ENCODE measurements at places on chromosomes 13 and 19.
A peak's percentile ranks its signal among the peaks of the same experiment; 100 is the strongest.

GRCh38 chr19:14450168-14450874 is 17.2 kb downstream of the PKN1 start:
- H3K36me3 ChIP-seq = peaks cover 38% of the 10 kb centered on the region
- H3K27me3 ChIP-seq = no peaks in the 10 kb centered on the region
- no peak for DNase-seq
- no peak overlapping the region for H3K27ac ChIP-seq
- H3K4me1 ChIP-seq = peaks cover 2% of the 10 kb centered on the region

DNA sequence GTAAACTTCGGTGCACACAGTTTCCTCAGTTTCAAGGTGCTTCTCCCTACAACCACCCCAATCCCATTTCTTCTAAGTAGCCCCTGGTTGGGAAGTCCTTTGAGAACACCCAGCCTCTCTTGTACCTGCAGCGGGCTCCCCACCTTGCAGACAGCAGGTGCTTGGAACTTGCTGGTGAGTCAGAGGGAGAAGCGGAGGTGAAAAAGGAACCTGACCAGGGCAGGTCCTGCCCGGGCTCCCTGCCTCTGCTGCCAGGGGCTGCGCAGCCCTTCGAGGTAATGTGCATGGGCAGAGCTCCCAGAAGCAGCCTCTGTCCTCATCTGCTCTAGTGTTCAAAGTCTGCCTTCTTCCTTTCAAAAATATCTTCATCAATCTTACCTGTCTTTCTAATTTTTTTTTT is 274.0 kb upstream of the SOX1 start:
- no peaks in the 10 kb centered on the region for H3K4me1 ChIP-seq
- H3K27ac ChIP-seq = no peak overlapping the region
- H3K36me3 ChIP-seq = no peaks in the 10 kb centered on the region

DNA sequence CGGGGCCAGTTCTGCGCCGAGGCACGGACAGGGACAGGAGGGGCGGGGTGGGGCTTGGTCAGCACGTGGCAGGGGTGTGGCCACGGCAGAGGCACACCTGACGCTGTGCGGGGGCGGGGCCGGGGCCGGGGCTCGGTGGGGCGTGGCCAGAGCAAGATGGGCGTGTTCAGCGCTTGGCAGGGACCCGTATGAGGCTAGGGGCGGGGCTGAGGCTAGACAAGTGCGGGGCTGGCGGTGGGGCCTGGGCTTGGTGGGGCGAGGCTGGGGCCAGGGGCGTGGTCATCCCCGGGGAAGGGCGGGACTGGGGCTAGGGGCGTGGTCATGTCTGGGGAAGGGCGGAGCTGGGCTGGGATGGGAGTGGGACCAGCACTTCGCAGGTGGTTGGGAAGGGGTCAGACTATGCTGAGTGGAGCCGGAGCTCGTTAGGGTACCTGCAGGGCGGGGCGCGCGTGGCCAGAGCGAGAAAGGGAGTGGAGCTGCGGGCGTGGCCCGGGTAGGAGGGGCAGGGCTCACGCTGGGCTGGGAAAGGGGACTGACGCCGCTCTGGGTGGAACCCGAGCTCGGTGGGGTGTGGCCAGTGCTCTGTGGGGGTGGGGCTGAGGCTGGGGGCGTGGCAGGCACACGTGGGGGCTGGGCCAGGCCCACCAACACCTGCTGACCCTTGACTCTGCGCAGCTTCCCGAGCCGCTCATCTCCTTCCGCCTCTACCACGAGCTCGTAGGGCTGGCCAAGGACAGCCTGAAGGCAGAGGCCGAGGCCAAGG is 12.8 kb downstream of the POLR2E start:
- peak overlapping the region; percentile 45 for H3K4me3 ChIP-seq
- peak; percentile 66 for DNase-seq
- H3K27me3 ChIP-seq = no peaks in the 10 kb centered on the region
- peaks cover 21% of the 10 kb centered on the region for H3K4me1 ChIP-seq
- peak overlapping the region; percentile 89 for H3K27ac ChIP-seq

DNA sequence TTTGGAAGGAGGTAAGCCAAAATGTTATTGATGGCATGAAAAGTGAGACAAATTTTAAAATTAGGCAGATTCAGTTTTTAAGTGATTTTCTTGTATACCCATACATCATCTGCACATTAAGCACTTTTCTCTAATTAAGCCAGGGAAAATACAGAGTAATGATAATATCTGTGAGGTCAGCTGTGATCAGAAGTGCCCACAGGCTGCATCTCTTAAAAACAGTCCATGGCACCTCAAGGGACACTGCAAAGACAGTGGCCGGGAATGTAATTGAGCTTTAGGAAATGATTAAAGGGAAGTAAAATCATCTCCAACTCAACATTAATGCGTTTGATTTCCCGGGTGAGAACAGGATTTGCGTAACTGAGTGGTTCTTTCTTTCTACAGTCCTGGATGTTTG is 2.0 kb downstream of the COL4A1 start:
- H3K27me3 ChIP-seq = peaks cover 29% of the 10 kb centered on the region
- no peak for DNase-seq
- no peak overlapping the region for H3K27ac ChIP-seq
- no peak overlapping the region for H3K4me3 ChIP-seq
- peaks cover 2% of the 10 kb centered on the region for H3K4me1 ChIP-seq
- H3K36me3 ChIP-seq = no peaks in the 10 kb centered on the region

DNA sequence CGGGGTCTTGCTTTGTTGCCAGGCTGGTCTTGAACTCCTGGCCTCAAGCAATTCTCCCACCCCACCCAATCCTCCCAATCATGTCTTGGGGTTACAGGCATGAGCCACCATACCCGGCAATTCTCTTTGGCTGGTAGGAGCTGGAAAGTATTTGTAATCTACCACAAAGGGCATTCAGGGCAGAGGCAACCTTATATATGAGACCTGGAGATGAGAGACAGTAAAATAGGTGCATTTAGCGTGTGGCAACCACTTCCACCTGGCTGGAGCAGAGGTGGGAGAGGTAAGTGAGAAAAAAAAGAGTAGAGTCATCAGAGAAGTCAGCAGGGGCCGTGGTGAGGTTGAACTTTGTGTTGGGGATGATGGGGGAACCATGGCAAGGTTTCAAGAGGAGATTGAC is 36.8 kb downstream of the VAV1 start:
- peaks cover 21% of the 10 kb centered on the region for H3K36me3 ChIP-seq
- DNase-seq = no peak
- no peaks in the 10 kb centered on the region for H3K27me3 ChIP-seq
- peaks cover 34% of the 10 kb centered on the region for H3K4me1 ChIP-seq
- peak overlapping the region; percentile 49 for H3K27ac ChIP-seq
- no peak overlapping the region for H3K4me3 ChIP-seq

GRCh38 chr13:113815151-113816058 is 48.5 kb downstream of the GAS6 start:
- H3K27ac ChIP-seq = peak overlapping the region; percentile 88
- H3K4me1 ChIP-seq = peaks cover 22% of the 10 kb centered on the region
- DNase-seq = peak; percentile 50
- H3K27me3 ChIP-seq = no peaks in the 10 kb centered on the region
- H3K4me3 ChIP-seq = peak overlapping the region; percentile 97

DNA sequence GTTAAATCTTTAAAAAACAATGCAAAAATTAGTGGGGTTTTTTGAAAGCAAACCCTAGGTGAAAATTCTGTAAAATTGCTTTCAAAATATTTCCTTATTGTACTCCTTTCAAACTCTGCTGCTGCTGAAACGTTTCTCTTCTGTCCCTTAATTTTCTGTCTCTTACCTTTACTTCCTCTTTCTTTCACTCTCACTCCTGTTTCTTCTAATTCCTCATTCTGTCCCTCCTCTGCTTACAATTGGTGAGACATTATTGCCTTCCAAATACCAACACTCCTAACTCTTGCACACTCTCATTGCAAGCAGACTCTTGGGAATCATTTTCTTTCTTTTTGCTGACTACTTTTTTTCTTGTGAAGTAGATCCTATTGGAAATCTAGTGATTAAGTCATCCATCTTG is 685.6 kb upstream of the SLITRK1 start:
- H3K4me3 ChIP-seq = no peak overlapping the region
- no peak for DNase-seq
- H3K27me3 ChIP-seq = no peaks in the 10 kb centered on the region
- no peak overlapping the region for H3K27ac ChIP-seq
- peaks cover 1% of the 10 kb centered on the region for H3K36me3 ChIP-seq

Data from memory B cell (primary cell).